CD4-positive, alpha-beta T cell treated with Interleukin-2 at 100 ng/mL for 4 hours (primary cell): ENCODE measurements at places on chromosomes 16 and 17.

GRCh38 chr17:55284001-55284884, 19.5 kb downstream of the HLF start:
- DNase-seq = no peak

DNA sequence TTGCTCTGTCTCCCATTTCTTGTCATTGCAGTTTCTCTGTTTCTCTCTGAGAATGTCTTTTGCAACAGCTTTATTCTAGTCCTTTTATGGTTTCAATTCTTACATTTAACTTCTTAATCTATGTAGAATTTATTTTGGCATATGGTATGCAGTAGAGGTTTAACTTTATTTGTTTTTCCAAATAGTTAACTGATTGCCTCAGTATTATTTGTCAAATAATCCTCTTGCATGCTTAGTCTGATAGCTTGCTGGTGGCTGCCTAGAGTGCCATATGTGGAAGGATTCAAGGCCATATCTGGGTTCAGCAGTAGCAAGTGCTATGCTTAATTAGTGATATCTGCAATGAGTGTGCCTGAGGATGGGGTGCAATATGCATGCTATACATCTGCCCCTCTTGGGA, 6.9 kb downstream of the SNTB2 start:
- DNase-seq = no peak

GRCh38 chr16:75621170-75621477, 2.0 kb downstream of the ADAT1 start:
- peak; percentile 45 for DNase-seq

DNA sequence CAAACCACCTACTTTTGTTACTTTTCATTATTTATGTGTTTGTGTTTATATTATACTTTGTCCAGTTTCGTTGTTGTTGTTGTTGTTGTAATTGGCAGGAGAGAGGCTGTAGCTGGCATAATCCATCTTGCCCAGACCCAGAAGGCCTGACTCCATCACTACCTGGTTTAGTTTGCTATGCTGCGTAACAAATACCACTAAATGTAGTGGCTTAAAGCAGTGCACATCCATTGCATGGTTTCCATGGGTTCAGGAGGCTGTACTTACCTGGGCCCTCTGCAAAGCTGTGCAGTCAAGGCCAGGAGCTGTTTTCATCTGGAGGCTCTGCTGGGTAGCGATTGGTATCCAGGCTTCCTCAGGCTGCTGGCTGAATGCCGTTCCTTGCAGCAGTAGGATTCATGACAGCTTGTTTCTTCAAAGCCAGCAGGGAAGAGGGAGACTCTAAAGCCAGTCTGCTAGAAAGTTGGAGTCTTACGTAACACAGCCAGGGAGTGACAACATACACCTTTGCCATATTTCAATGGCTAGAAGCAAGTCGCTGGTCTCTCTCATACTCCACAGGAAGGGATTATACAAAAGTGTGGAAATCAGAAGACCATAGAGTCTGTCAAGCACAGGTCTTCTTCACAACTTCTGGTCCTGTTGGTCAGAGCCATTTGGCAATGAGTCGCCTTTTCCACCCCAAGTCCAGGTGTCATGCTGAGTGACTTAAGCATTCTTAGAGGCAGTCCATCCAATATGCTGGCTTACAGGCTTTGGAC, 41.1 kb downstream of the TNRC6C start:
- no peak for DNase-seq

GRCh38 chr17:73205459-73205961, 12.7 kb downstream of the COG1 start:
- no peak for DNase-seq

DNA sequence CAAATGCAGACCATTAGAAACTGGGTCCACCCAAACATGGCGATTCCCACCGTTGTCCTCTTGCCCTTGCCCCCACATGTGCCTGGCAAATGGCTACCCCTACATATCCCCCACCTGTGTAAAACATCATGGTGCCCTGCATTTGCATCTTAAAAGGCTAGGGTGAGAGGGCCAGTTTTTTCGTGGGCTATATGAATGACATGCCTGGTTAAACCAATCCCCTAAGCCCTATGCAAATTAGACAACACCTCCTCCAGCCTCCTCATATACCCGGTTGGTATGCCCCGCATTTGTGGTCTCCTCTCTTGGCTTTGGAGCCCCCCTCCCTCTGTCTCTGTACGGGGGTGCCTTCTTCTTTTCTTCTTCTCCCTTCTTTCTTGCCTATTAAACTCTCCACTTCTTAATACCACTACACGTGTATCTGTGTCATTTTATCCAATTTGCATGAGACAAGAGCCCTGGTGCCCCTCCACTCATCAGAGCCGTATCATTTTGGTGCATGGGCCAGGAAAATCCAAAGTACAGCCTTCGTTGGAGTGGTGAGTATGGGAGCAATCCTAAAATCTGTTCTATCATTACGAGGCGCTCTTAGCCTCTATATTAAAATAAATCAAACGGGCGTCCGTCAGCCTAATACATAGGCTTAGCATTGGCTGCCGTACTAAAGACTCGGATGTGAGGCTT, 30.1 kb downstream of the QPRT start:
- no peak for DNase-seq

- DNase-seq = peak; percentile 82
Observed at GRCh38 chr17:75632863-75633485, at the start of gene SMIM5. Gene SMIM5 (plus strand): TSS chr17:75633434. CDS start chr17:75640202, 6,768 bp downstream.

- no peak for DNase-seq
Observed at GRCh38 chr16:4987580-4988374, 29.6 kb downstream of the SEC14L5 start.

DNA sequence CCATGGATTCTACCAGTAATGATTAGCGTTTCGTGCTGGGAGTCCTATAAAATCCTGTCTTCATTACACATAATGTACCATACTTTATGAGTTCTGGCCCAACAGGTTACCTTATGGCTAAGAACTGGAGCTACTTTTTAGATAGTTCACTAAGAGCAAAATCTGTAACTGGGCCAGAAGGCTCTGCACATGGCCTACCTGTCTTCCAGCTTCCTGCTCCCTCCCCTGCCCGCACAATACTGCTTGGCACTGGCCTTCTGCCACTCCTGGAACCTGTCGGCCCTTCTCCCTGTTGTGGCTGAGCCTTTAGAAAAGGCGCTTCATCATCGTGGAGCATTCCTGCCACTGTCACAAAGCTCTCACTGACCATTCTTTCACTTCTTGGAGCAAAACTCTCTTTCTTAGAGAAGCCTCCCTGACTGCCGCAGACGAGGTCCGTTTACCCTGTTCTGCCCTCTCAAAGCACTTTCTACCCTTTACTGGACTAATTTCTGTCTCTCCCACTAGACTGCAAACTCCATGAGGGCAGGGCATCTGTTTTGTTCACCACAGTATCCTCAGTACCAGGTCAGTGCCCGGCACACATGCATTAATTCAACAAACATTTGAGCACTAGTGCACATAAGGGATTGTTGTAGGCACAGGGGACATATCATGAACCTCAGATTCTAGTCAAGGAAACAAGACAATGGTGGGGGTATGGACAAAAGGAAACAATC, 116.5 kb downstream of the PARN start:
- DNase-seq = no peak

DNA sequence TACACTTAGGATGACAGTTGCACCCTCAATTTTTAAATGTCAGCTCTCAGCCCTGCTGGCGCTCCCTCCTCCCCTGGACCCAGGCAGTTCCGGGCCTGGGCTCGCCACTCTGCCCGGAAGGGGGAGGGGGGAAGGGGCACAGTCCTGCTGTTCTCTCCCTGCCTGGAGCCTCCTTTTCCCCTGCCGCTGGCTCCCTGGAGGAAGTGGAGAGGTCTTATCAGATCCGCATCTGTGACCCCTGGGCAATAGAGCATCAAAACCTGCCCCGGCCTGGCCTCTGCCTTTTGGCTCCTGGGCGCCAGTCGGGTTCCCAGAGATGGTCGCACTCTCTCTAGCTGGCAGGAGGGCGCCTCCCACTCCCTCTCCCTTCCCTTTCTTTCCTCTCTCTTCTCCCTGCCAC, 149.3 kb downstream of the IRF8 start:
- no peak for DNase-seq

GRCh38 chr16:65769055-65769465, 597.4 kb upstream of the CDH5 start:
- DNase-seq = no peak
